ENCODE measurements at places on chromosomes 12 and 14. TPM values are rescaled to one million over a fixed set of nuclear protein-coding genes. Genes with fewer than 3 reads are reported as not detected.

Gene REP15
- 1.3 TPM for total RNA-seq

DNA sequence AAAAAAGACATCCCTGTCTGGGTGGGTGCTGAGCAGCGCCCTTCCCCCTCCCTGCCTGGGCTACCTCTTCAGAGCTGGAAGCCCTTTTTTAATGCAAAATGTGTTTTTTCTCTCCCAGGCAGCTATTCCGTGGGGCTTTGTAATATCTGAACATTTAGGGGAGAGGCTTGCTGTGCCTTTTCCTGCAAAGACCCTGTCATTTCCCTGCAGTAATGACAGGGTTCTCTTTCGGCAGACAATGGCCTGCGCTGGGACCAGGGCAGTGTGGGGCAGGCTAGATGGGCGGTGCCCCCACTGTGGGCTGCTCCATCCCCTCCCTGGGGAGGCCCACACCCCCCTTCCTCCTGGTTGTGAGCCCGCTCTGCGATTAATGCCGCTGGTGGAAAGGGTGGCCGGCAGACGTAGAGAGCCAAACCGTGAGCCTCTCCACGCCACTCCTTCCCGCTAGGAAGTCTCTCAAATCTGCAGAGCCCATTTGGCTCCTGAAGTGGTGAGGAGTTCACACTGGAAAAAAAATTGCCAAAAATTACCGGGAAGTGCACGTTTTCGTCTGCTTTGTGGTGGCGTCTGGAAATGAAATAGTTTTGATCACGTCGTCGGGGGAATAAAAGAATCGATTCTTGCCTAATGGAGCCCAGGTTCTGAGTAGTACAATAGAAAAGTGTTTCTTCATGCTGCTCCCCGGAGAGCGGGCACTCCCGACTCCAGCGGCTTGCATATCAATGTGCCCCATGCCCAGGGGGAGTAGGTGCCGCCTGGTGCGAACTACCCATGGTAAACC lies 31.5 kb downstream of the KIF26A start:
- H3K27me3 ChIP-seq: no peaks in the 10 kb centered on the region
- no peaks in the 10 kb centered on the region for H3K36me3 ChIP-seq
- H3K4me1 ChIP-seq: no peaks in the 10 kb centered on the region
- no peak for DNase-seq
- H3K4me3 ChIP-seq: no peak overlapping the region
- no peak overlapping the region for H3K27ac ChIP-seq

GRCh38 chr14:28061006-28061405 lies 705.6 kb upstream of the FOXG1 start:
- H3K27me3 ChIP-seq: no peaks in the 10 kb centered on the region
- H3K4me3 ChIP-seq: no peak overlapping the region
- H3K27ac ChIP-seq: no peak overlapping the region

DNA sequence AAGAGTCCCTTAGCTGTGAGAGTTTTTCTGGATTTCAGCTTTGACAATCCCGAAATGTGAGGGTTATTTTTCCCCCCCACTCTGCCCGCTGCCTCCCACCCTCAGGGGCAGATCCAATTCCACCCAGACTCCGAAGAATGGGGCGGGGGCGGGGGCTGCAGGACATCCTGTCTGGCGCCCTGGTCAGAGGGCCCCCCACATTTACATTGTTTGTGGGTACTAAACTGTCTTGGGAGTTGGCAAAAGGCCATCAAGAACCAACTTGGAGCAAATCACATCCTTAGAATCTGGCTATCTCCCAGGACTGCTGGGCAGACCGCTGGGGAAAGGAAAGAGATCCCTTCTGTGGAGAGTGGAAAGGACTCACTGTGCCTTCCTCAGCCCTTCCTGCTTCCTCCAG lies 2.4 kb downstream of the EMP1 start:
- H3K36me3 ChIP-seq: no peaks in the 10 kb centered on the region
- H3K27ac ChIP-seq: peak overlapping the region; percentile 73
- peaks cover 52% of the 10 kb centered on the region for H3K4me1 ChIP-seq
- no peaks in the 10 kb centered on the region for H3K27me3 ChIP-seq
- DNase-seq: no peak

- H3K27me3 ChIP-seq: no peaks in the 10 kb centered on the region
- DNase-seq: no peak
- no peak overlapping the region for H3K4me3 ChIP-seq
- H3K36me3 ChIP-seq: peaks cover 12% of the 10 kb centered on the region
- peaks cover 8% of the 10 kb centered on the region for H3K4me1 ChIP-seq
Observed at GRCh38 chr14:100117633-100118395, 41.6 kb downstream of the DEGS2 start.

All from chondrocyte (in vitro differentiated cells).